ENCODE measurements at places on chromosomes 6 and 20.

- DNase-seq: no peak
These were observed 77.5 kb upstream of the KCNK16 start for GRCh38 chr6:39400026-39400425.

DNA sequence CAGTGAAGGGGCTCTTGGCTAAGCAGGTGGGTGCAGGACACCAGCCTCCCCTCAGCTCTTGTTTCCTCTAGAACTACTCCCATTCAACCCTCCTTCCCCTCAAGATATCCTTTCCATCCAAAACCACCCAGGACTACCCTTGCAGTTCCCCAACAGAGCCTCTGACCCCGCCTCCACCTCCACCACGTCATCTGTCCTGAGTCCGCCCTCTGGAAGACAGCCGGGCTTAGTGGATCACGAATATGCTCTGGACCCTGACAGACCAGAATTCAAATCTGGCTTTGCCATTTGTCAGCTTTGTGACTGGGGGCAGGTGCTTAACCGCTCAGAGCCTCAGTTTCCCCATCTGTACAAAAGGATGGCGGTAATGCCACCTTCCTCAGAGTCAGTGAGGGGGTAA is 31.4 kb downstream of the TFEB start:
- DNase-seq: no peak

DNA sequence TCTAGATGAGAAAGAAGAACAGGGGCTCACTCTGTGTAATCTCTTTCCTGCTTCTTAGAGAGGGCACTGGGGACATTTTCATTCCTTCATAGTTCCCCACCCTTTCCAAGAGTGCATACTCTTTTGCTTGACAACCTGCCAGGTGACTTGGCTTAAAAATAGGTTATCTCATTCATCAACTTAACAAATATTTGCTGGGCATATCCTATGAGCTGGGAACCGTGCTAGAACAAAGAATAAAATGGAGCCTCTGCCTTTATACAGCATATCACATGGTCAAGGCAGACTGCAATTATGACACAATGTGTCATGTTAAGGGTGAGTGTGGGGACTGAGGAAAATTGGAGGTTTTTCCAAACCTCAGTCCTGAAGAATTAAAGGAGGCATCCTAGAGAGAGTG is 209.8 kb upstream of the FOXA2 start:
- DNase-seq: no peak

DNA sequence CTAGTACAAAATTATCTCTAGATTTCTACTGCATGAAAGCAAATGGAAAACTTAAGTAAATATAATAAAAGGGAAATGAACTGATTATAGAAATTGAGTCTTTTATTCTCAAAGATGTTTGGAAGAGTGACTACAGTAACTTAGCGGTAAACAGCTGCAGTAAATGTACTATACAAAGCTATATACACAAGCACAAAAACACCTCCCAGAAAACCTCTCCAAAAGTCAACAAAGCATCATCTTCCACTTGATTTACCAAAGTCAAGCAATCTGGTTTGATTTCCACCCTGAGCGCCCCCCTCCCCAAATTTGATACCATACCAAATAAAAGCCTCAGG is 142.1 kb upstream of the SHLD1 start:
- DNase-seq: no peak

DNA sequence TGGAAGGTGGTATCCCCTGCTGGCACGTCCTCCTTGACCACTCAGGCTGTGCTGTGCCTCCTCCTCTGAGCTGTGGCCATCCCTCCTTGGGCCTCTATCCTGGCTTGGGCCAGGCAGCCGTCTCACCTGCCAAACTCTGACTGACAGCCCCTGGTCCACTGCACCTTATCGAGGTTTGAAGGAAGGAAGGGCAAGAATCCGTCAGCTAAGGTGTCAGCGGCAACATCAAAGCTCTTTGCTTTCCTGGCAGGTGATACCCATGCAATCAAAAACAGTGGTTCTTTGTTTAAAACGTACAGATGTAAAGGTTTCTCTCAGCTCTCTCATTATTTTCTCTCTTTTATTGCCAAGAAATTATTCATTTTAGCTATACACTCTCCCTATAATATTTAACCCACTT is 203.9 kb downstream of the TBXT start:
- DNase-seq: no peak

DNA sequence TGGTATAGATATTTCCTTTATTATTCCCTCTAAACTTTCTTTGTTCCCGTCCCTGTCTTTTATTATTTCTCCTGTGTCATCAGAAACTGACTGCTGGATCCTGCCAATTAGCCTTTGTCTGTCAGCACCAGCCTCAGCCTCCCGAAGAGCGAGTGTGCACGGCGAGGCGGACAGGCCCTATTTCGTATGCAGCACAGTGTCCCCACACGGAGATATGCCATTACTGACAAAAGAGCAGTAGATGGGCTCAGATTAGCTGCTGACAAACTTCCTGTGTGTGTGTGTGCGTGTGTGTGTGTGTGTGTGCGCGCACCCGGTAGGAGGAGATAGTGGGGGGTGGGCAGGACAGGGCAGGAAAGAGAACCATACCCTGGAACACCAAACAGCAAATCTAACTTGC is 99.5 kb upstream of the ZFP64 start:
- no peak for DNase-seq

DNA sequence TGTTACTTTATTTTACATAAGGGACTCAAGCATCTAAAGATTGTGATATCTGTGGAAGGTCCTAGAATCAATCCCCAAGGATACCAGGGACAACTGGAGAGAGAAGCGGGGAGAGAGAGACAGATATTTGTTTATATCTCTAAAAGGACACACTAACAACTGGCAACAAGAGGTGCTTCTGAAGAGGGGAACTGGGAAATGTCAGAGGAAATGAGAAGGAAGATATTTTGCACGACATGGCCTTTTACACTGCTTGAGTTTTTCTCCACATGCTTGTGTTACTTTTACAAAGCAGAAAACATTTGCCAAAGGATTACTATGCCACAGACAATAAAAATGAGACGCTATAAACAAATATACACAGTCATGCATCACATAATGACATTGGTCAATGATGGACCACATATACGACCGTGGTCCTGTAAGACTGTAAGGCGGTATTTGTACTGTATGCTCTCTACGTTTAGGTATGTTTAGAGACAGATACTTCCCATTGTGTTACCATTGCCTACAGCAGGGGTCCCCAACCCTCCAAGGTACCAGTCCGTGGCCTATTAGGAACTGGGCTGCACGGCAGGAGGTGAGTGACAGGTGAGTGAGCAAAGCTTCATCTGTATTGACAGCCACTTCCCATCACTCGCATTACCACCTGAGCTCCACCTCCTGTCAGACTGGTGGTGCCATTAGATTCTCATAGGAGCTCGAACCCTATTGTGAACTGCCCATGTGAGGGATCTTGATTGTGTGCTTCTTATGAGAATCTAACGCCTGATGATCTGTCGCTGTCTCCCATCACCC is 64.6 kb upstream of the PTPN1 start:
- DNase-seq: no peak

DNA sequence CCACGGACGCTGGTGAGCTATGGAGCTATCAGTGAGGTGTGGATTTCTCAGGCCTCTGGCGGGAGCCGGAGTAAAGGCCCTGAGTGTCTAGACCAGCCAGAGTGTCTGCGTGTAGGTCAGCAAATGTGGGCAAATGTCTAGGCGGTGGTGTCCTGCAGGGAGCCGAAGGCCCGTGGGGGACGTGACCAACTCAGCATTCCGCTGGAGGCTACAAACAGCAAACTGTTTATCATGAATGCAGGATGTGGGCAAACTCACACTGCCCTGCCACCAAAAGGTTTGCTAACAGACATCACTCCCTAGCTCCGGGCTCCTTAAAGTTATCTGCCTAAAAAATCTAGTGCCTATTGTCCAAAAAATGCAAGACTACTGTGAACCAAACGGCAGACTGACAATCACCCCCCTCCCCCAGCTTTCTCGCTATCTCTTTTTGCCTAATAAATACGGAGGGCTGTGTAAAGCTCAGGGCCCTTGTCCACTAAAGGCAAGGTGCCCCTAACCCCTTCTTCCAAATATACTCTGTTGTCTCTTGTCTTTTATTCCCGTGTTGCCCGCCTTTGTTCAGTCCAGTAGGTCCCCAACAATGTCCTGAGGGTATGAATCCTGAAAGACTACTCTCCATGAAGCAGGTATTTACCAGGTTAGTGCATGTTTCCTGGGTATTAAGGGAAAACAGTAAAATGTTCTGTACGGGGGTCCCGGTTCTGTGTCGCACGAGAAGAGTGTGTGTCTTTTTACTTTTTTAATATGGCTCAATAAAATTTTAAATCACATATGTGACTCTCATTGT is 29.0 kb upstream of the AFDN start:
- DNase-seq: no peak

GRCh38 chr20:20333866-20334265 is 34.0 kb upstream of the INSM1 start:
- DNase-seq: no peak

DNA sequence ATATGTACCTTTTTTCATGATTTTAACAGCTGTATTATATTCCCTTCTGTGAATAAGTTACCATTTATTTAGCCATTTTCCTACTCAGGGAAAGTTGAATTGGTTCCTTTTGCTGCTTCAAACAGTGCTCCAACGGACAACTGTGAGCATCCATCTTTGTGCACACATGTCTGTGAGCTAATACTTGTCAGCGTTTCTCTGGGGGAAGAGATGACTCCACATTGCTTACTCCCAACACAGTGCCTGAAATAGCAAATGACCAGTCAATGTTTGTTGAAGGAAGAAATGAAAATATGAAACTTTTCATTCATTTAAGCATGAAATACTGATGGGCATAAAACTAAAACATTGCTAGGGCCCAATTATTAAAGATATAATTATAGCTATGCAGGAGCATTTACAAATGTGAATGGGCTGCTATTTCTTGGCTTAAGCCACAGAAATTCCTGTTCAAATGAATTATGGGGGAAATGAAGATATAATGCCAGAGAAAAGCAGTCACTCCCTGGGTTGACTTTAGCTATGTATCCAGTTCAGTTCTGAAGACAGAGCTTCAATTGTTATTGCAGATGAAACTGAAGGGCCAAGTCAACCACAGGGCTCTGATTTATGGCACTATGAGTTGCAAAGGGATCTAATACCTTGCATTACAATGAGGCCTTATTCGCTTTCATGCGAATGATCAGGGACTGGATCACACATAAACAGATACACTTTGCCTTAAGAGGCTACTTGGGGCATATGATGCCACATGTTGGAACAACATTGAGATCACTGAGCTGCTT is 47.4 kb upstream of the FOXC1 start:
- DNase-seq: no peak

- DNase-seq: no peak
These were observed 190.2 kb upstream of the SNX9 start for GRCh38 chr6:157632821-157633220.

- DNase-seq: no peak
These were observed 13.4 kb upstream of the MAPK13 start for GRCh38 chr6:36116943-36117342.

- no peak for DNase-seq
These were observed 65.5 kb upstream of the NFATC2 start for GRCh38 chr20:51608061-51608460.

DNA sequence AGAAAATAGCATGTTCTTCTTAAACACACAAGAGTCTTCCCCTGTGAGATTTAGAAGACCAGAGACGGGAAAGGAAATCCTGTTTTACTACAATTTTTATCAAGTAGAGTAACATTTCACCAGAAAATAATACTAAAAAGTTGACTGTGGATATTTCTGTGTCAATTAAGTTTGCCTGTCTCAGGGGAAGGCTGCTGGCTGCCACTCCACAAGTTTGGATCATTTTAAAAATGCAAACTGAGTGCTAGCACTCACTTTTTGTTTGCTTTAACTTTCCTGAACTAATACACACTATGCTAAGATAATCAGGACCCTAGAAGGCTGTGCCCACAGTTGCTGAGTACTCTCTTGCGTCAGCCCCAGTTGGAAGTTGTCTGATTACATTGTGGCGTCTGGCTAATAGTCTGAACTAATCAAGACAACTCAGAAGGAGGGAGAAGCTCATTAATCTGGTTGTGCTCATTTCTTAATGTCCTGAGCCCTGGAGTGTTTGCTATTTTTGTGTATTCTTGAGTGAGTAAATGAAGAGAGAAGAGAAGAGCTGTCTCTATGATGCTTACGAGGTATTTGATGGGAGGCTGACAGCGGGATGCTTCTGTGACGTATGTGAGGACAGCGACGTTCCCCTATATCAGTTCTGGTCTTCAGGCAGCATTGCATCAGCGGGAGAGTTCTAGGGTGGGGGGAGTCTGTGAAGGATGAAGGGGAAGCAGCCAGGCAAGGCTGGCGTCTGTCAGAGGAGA is 664.2 kb downstream of the QKI start:
- no peak for DNase-seq

DNA sequence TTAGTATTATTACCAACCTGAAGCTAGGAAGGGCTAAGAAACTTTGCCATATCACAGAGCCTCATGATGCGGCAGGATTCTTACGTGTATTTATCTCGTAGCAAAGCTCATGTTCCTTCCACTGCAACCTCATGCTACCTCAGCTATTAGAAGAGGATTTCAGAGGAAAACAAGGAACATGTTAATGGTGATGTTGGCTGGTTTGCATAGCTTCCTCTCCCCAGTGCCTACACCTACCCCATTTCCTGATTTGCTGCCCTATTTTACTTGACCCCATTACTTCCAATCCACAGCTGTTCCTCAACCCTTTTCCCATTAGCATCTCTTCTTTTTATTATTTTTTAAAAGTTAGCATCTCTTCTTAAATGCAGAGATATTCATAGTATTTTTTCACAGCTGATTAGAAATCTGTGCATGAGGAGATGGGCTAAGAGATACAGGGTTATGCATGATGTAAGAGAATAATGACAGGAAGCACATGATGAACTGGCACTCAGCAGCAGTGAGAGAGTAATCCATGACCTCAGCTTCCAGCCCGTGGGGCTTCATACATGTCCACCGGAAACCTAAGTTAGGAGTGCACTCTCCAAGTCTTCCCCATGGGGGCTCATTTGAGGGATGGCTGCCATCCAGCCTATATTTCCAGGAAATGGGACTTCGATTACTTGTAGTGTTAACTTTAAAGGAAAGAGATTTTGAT is 106.1 kb upstream of the ASF1A start:
- DNase-seq: no peak

DNA sequence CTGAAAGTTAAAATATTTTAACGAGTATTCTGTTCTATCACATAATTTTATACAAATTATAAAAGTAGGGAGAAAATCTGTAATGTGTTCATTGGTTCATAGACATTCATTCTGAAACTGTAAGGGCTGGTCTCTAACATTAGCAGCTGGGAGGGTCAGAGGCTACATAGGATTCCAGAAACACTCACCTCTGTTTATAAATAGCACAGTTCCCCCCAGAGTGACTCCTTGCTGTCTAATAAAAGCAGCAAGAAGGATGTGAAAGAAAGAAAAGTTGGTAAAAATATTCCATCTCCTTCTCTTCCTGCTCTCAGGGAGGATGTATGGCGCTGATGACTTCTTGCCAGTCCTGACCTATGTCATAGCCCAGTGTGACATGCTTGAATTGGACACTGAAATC is 25.3 kb upstream of the NAA20 start:
- DNase-seq: no peak
